Left renal cortex interstitium (tissue), 4 donors: ENCODE measurements at places on chromosomes 11 and 22. TPM values are rescaled to one million over a fixed set of nuclear protein-coding genes. Genes with fewer than 3 reads are reported as not detected.

- no peak for DNase-seq
Observed at GRCh38 chr11:33263549-33263948, 6.4 kb downstream of the HIPK3 start.

DNA sequence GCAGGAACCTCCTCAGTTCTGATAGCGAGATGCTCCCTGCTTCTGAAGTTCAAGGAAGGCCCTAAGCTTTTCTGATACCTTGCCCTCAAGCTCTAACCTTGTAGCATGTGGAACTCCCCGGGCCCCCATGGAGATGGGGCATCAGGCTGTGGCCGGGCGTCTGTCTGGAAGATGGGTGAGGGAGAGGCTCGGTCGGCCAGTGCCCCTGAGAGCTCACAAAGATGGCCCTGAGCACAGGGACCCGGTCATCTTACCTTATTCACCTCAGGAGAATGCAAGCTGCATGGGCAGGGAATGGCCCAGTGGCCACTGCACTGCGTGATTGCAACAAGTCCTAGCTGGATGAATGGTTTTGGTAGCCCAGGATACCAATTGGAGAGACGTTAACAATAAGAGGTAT lies 830.3 kb downstream of the TBC1D22A start:
- DNase-seq: no peak

GRCh38 chr11:72613977-72614376 lies 60.2 kb downstream of the PDE2A start:
- no peak for DNase-seq

DNA sequence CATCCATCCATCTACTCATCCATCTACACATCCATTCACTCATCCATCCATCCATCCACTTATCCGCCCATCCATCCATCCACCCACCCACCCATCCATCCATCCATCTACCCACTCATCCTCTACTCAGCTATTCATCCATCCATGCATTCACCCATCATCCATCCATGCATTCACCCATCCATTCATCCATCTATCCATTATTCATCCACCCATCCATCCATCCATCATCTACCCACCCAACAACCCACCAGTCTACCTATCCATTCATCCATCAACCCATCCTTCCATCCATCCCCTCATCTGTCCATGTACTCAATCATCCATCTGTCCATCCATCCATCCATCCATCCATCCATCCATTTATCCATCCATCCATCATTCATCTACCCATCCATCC lies 972.7 kb downstream of the BRD1 start:
- no peak for DNase-seq

GRCh38 chr11:3623121-3623520 lies 18.7 kb downstream of the ART5 start:
- no peak for DNase-seq

DNA sequence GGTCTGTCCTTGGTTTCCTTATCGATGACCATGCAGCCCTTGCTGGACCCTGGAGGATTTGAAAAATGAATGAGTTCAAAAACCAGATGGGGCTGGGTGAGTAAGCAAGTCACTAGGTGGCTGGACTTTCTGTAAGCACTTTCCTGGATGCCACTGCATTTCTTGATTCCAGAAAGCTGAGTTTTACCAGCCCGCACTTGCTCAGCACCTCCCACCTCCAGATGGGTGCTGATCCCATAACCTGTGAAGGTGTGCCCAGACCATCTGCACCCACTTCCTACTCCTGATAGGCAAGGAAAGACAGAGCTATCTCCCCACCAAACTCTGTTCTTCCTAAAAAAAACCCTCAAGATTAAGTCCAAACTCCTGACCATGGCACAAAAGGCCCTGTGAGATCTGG lies 21.1 kb downstream of the ASCC2 start:
- DNase-seq: no peak

GRCh38 chr11:81342966-81343365 lies 1390.7 kb downstream of the FAM181B start:
- no peak for DNase-seq

GRCh38 chr22:23085785-23086184 lies 15.5 kb downstream of the GNAZ start:
- DNase-seq: no peak

DNA sequence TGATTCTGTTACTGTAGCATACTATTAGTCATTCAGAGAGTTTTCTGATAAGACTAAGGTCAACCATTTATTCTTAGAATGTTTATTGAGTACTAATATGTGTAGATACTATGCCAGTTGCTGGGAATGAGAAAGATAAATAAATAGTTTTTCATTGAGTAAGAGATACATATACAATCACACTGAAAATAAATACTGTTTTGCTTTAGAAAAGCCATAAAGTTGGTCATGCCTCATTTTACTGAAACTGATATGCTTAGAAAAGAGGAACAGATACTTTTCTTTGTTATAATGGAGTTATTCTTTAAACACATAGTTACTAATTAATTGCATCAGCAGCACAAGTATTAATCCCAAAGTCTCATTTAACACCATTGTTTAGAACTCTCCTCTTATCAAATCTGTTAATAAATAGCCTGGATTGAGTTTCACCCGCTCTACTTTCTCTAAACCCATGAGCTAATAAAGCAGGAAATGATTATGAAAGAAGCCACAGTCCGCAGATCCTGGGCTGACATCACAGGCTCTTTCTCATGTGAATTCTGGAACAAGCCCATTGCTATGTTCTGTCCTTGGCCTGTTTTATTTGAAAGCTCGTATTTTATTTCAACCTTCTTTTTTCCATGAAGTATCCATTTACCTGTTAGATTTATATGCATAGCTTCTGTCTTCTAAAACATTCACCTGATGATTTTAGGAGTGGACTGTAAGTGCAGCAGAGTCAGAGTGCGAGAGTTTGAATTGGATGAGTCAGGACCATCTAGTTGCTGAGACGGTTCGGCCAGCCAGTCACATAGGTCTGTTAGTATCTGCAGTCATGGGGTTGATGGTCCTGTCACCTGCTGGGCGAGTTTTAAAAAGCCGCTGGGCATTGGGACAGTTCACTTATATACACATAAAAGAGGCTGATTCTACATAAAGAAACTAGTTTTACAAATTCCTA lies 35.5 kb downstream of the PIWIL4 start:
- DNase-seq: no peak

DNA sequence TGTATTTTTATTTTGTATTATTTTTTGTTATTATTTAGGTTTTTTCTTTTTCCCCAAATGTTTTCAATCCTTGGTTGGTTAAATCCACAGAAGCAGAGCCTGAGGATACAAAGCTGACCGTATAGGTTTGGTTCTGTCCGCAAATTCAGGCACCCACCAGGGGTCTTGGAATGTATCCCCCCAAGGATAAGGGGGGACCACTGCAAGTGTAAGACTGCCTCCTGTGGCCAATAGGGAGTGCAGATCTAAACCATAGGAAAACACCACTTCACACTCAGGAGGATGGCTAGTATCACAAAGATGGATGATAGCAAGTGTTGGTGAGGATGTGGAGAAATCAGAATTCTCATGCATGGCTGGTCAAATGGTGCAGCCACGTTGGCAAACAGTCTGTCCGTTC lies 20.0 kb downstream of the CPT1A start:
- DNase-seq: no peak

DNA sequence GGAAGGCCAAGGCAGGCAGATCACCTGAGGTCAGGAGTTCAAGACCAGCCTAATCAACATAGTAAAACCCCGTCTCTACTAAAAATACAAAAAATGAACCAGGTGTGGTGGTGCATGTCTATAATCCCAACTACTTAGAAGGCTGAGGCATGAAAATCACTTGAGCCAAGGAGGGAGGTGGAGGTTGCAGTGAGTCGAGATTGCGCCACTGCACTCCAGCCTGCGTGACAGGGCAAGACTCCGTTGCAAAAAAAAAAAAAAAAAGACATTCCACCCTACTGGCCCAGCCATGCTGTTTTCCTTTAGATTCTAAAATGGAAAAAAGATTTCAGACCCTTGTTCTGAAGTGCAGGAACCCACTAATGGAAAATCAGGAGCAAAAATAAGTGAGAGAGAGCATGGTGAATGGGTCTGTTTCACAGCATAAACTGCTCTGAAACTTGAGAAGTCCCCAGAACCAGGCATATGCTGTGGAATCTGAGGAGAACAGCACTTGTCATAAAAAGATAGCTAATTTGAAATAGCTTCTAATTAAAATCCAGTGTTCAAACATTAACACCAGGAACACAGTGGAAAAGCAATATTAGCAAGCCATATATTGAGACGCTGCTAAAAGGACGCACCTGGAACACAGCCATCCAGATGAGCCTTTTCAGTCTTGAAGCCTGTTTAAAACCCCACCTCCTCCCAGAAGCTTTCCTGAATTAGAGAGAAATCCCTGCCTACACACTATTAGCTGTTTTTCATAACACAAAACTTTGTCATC lies 66.3 kb upstream of the CHRM4 start:
- no peak for DNase-seq

GRCh38 chr22:26215736-26216135 lies 46.5 kb downstream of the SEZ6L start:
- DNase-seq: no peak

TST gene
- polyA plus RNA-seq: 66.8 TPM
